A549 treated with AZD2906 at 1 μM for 4 hours (cell line): ENCODE measurements at places on chromosomes 6 and 20. TPM values are rescaled to one million over a fixed set of nuclear protein-coding genes. Genes with fewer than 3 reads are reported as not detected.

The MYCT1 gene
- 0.05 TPM in 1 of 5 replicates, not detected in the others for total RNA-seq

The NPBWR2 gene
- total RNA-seq = not detected in 5 replicates

The SPTLC3 gene
- total RNA-seq = 0.01 to 0.08 TPM (median 0.02 TPM) in 5 replicates

The CLPSL1 gene
- not detected in 5 replicates for total RNA-seq

The PROKR2 gene
- total RNA-seq = not detected in 5 replicates

The METTL24 gene
- not detected in 5 replicates for total RNA-seq

The LSM2 gene
- total RNA-seq = 43.6 to 61.8 TPM (median 59.8 TPM) in 5 replicates

The COL11A2 gene
- total RNA-seq = 0.31 to 0.92 TPM (median 0.81 TPM) in 5 replicates

The TSPYL1 gene
- total RNA-seq = 25.3 to 33.4 TPM (median 26.8 TPM) in 5 replicates

The PRND gene
- total RNA-seq = not detected in 5 replicates

The TCF19 gene
- 13.3 to 15.2 TPM (median 14.2 TPM) in 5 replicates for total RNA-seq

The MUC21 gene
- 0.03 to 0.04 TPM in 2 of 5 replicates, not detected in the others for total RNA-seq

The MCM3 gene
- total RNA-seq = 71.3 to 86.5 TPM (median 75.7 TPM) in 5 replicates

The ARMH2 gene
- total RNA-seq = not detected in 5 replicates

The SNAP91 gene
- total RNA-seq = 0.11 to 0.19 TPM (median 0.14 TPM) in 5 replicates

The HSPA1L gene
- 1.2 to 1.7 TPM (median 1.4 TPM) in 5 replicates for total RNA-seq

The OXT gene
- not detected in 5 replicates for total RNA-seq

The POM121L2 gene
- not detected in 5 replicates for total RNA-seq

The IL20RA gene
- total RNA-seq = 0.06 to 0.14 TPM in 2 of 5 replicates, not detected in the others

The CD164 gene
- total RNA-seq = 96.5 to 110 TPM (median 108 TPM) in 5 replicates

The SIM1 gene
- not detected in 5 replicates for total RNA-seq

The GABRR1 gene
- total RNA-seq = not detected in 5 replicates

The PTGIS gene
- 0.01 to 0.03 TPM (median 0.02 TPM) in 4 of 5 replicates, not detected in the other for total RNA-seq

The FOXQ1 gene
- total RNA-seq = 2.7 to 5.3 TPM (median 4.8 TPM) in 5 replicates

The GLP1R gene
- not detected in 5 replicates for total RNA-seq

The NKX2-2 gene
- total RNA-seq = not detected in 5 replicates

The KIAA1755 gene
- 0.13 to 0.22 TPM (median 0.17 TPM) in 5 replicates for total RNA-seq

The SPAG4 gene
- 4.3 to 6.1 TPM (median 5.0 TPM) in 5 replicates for total RNA-seq

The TUBE1 gene
- total RNA-seq = 5.2 to 6.8 TPM (median 5.8 TPM) in 5 replicates
